Forelimb muscle (tissue), 1 donor: ENCODE measurements at places on chromosomes 3 and 15. TPM values are rescaled to one million over a fixed set of nuclear protein-coding genes. Genes with fewer than 3 reads are reported as not detected.

DNA sequence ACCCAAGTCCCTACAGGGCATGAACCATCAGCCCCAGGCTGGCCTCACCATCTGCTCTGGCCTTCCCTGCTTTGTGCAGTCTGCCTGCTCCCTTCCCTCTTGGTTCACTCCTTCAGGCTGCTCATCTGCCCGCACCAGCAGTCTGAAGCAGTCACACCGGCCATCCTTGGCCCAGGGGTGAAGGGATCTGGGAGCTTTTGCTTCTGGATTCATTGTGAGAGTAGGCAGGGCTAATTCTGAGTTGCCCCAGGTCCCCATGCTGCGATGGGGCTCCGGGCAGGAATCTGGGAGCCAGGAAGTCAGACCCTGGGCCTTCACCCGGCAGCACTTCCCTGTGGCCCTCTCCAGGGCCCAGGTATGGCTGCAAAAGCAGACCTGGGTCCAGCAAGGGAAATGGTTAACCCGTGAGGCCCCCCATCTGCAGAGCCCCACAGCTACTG lies 99.7 kb downstream of the VGLL4 start:
- no peak for DNase-seq

- DNase-seq = no peak
Observed at GRCh38 chr3:177795859-177796258, 598.6 kb upstream of the TBL1XR1 start.

- no peak for DNase-seq
Observed at GRCh38 chr15:62124176-62124972, 40.7 kb downstream of the C2CD4B start.

GRCh38 chr3:133966954-133967353 lies 62.8 kb downstream of the SLCO2A1 start:
- DNase-seq = no peak

DNA sequence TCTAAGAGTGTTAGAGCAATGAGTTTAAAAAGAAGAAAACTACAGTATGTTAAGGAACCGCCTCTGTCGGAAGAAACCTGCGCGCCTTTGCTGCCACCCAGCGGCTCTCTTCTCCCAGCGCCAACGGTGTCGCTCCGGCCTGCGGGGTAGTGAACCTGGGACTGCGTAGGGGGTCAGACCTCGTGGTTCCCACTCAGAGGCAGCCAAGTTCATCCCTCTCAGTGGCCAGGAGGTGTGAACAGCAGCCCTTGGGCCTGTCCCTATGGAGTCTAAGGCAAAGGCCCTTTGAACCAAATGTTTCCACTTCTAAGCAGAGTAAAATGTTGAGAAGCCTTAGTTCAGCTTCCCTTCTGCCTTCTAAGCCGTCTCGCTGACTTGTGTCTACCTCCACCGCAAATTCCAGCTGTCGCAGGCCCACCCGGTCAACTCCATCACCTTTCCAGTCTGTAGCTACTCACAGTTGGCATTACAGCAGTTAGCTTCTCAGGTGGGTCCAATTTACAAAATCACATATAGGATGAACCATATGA lies 980 bp upstream of the RAB27A start:
- peak; percentile 26 for DNase-seq

GRCh38 chr15:37103475-37104423 lies 3.4 kb upstream of the MEIS2 start:
- DNase-seq = no peak

DNA sequence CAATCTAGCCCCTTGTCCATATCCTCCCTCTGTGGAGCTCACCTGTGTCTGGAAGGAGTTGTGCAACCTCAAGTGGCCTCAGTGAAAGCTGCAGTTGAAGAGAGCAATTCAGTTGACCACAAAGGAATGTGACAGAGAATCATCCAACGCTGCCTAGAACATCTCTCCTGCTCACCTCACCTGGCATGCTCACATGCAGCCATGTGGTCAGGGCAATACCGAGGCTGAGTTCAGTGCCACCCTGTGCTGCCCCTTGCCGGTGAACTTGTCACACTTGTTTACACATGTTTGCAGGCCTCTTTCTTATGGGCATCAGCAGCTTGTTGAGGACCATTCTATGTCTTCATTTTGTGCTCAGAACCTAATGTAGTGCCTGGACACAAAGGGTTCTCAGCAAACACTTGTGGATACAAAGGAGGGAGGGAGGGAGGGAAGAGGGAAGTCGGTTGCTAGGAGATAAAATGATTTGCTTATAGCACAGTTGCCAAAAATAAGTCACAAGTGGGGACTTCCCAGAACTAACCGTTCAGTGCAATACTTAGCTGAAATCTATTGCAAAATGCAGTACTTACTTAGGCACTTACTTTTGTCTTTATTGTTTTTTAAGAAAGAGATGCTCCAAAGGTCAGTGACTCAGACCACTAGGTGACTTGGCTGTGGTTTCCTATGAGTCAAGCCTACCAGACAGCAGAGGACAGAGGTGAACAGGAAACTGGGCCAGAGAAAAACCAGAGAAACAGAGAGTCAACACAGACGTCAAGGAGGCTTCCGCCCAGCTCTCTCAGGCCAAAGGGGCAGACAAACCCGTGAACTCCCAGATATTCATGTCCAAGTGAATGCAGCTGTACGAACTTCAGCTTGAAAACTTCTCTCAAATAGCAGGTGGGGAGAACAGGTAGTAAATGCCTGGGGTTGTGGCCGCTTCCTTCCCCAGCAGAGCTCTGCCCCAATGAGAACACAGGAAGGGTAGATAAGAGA lies 227.8 kb upstream of the CTNNB1 start:
- peak; percentile 65 for DNase-seq

DNA sequence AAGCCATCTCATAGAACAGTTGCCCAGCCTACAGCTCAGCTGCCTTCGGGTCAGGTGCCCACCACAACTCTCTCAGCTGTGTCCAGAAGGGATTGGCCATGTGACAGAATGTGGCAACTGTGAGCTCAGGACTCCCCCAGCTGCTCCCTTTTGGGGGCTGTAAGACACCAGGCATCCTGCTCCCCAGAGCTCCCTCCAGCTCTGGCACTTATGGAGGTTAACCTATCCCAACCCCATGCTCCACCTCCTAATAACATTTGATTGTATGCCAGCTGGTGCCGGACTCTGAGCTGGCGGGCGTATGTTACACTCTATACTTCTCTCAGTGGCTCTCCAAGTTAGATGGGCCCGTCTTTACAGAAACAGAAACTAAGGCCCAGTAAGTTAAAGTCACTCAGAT lies 222.8 kb downstream of the FAM43A start:
- no peak for DNase-seq

DNA sequence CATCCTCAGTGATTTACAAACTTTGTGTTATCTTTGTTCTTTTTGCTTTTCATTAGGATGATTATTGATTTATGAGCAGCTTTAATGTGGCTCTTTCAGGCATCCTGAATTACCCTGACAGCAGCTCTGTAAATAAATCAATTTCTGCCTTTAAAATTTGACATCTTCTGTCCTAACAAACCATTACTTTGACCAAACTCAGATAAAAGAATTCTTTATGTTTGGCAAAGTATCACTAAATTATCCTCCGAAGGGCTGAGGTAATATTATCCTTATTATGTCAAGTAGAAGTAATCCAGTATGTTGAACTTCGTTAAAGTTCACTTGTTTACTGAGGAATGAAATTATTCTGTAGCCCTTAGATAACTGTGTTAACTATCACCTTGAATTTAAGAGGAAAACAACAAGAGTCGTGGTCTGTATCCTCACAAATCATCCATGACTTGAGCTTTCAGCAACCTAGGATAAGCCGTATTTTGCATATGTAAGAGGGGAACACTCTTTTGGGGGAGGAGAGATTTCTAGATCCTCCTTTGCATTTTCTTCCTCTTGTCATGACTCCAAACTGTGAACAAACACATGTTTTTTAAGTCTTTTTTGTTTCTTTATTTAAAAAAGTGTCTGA lies 173.2 kb upstream of the STAC start:
- no peak for DNase-seq

DNA sequence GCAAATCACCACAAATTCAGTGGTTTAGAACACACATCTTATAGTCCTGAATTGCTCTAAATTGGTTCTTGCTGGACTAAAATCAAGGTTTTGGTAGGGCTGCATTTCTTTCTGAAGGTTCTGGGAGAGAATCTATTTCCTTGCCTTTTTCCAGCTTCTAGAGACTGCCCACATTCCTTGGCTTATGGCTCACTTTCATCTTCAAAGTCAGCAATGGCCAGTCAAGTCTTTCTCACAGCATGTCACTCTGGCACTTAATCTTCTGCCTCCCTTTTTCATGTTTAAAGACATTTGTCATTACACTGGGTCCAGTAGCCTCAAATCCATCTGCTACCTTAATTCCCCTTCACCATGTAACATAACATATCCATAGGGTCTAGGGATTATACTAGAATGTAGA lies 149.0 kb downstream of the NEK10 start:
- DNase-seq = no peak

GRCh38 chr3:105907777-105908176 lies 39.0 kb upstream of the CBLB start:
- peak; percentile 29 for DNase-seq

DNA sequence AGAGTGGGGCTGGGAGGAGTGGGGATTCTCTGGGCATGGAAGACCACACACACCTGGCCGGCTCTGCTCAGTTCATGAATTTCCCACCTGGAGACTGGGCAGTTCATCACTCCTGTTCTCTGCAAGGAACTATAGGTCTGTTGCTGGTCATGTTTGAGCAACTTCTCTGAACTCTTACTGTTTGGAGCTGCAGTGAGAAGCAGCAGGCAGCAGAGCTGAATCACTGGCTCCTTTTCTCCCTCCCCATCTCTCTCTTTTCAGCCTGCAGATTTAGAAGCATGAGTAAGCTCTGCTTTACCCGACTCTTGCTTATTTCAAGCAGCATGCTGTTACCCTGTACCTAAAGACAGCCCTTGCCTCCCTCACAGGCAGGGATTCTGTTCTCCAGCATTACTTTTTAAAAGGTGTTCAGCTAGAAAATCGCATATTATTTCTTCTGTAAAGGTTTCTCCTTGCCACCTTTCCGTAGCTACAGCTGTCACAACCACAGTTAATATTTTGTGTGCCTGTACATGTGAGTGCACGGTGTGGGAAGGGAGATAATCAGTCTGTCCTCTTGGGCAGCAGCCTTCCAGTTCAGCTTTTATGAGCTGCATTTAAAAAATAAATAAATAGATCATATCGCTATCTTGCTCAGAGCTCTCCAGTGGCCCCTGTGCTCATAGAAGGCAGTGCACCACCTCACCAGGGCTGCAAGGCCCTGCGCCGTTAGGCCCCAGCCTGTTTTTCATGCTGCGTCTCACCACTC lies 131.6 kb downstream of the CHCHD6 start:
- DNase-seq = no peak

GRCh38 chr3:86985181-86985826 lies 5.6 kb downstream of the VGLL3 start:
- DNase-seq = no peak

- DNase-seq = no peak
Observed at GRCh38 chr3:36362216-36362615, 18.1 kb upstream of the STAC start.

GRCh38 chr3:17110660-17111396 lies 226.1 kb downstream of the PLCL2 start:
- no peak for DNase-seq

- DNase-seq = no peak
Observed at GRCh38 chr15:47551079-47551478, 166.2 kb upstream of the SEMA6D start.

- DNase-seq = no peak
Observed at GRCh38 chr3:149810846-149811245, 2.2 kb upstream of the RNF13 start.

DNA sequence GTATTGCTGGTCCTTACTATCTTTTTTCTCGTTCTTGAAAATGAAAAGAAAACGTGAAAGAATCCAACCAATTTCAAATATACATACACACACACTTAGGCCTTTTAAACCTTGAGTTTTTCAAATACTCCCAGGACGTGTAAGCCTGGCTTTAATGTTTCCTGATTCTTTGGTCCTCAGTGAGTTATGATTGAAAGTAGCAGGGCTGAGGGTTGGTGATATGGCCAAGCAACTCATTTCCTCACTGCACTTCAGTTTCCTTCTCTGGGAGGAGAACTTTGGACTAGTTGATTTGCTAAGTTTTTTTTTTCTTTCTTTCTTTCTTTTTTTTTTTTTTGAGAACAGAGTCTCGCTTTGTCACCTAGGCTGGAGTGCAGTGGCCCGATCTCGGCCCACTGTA lies 34.6 kb downstream of the CHD2 start:
- no peak for DNase-seq

DNA sequence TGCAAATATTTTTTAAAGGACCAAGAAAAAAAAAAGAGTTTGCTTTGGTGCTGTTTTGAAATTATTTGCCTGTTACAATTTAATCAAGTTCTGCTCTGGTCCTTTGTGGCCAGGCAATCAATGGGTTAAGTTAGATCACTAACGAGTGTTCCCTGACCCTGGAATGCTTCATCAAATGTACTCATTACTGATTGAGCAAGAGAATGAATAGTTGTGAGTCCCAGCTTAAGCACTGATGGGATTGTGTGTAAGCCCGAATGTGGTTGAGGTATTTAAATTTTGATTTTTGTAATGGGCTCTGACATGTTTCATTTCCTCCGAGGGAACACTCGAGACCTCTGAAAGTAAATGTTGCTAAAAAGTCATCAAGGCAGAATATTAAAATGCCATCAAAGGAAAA lies 699.1 kb downstream of the MCTP2 start:
- DNase-seq = no peak

DNA sequence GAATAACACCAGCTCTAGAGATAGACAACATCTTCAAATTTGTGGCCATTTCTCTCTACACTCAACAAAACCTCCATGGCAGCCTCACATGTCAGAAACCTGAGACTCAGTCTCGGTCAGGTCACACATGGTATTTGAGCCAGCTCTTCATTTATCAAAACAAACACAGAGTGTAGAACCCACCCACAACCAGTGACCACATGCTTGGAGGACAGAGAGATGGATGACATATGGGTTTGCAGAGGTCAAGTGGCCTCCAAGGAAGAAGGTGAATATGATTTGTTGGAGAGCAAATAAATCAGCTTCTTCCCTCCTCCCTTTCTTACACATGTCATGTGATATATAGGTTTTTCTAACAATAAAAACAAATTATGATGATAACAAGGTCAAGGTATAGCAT lies 278.1 kb upstream of the LRTM1 start:
- no peak for DNase-seq

Gene ZBTB20
- polyA plus RNA-seq = 2.6 TPM

Gene NAALADL2
- 5.9 TPM for polyA plus RNA-seq

Gene KLHL40
- polyA plus RNA-seq = 162 TPM

Gene SUSD5
- polyA plus RNA-seq = 1.8 TPM

Gene C3orf70
- polyA plus RNA-seq = 3.2 TPM

Gene CD86
- 1.5 TPM for polyA plus RNA-seq

Gene NOX5
- polyA plus RNA-seq = 0.24 TPM

Gene CCR3
- polyA plus RNA-seq = 0.15 TPM

Gene CHRM5
- polyA plus RNA-seq = not detected

Gene DISP2
- polyA plus RNA-seq = 1.4 TPM

Gene NGLY1
- polyA plus RNA-seq = 35.3 TPM

Gene ZDHHC19
- polyA plus RNA-seq = 0.46 TPM

Gene MRPL46
- 22.2 TPM for polyA plus RNA-seq
